ENCODE measurements at places on chromosomes 5 and 9. TPM values are rescaled to one million over a fixed set of nuclear protein-coding genes. Genes with fewer than 3 reads are reported as not detected.

DNA sequence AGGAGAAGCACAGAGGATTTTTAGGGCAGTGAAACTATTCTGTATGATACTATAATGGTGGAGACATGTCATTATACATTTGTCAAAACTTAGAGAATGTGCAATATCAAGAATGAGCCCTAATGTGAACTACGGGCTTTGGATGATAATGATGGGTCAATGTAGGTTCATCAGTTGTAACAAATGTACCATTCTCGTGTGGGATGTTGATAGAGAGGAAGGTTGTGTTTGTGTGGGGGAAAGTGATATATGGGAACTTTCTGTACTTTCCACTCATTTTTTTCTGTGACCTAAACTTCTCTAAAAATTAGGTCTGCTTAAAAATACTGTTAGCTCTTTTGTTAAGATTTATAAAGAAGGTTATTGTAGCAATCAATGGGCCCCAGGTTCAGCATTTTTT, 138.9 kb downstream of the SPATA31D1 start:
- no peak for DNase-seq
- H3K36me3 ChIP-seq = no peaks in the 10 kb centered on the region
- H3K27ac ChIP-seq = no peak overlapping the region
- H3K4me3 ChIP-seq = no peak overlapping the region

- no peak for DNase-seq
- H3K27me3 ChIP-seq = no peaks in the 10 kb centered on the region
Measured at GRCh38 chr5:95959888-95960666, 1.6 kb downstream of the ELL2 start.

GRCh38 chr9:26801772-26802171, 90.8 kb downstream of the CAAP1 start:
- H3K27ac ChIP-seq = no peak overlapping the region
- no peaks in the 10 kb centered on the region for H3K4me1 ChIP-seq
- H3K4me3 ChIP-seq = no peak overlapping the region
- no peaks in the 10 kb centered on the region for H3K27me3 ChIP-seq

The ALDH1B1 gene
- polyA plus RNA-seq = 9.7 TPM

Data from CD4-positive, CD25-positive, alpha-beta regulatory T cell (primary cell).